ENCODE measurements at places on chromosomes 13 and 19.

DNA sequence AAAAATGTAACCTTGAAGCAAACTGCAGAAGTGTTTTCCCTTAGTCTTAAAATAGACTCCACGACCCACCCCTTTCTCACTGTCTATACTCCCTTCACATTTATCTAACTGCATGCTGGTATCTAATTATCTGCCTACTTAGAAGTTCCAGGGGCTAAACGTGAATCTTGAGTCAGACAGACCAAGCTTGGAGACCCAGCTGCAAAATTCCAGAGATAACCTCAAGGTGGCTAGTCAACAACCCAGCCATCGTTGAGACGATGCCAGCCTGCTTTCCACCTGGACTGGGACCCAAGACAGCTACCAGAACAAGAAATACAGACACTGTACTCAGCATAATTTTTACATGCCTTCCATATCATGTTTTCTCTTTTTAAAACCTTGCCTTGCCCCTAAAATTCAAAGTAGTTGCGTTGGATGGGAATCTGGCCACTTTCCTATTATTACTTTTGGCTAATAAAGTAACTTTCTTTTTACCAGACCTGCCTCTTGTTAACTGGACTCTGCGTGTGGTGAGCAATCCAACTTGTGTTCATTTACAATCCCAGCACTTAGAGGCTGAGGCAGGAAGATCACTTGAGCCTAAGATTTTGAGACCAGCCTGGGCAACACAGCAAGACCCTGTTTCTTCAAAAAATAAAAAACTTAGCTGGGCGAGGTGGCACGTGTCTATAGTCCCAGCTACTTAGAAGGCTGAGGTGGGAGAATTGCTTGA, 82.3 kb downstream of the CDADC1 start:
- no peak for DNase-seq

GRCh38 chr19:15231271-15231670, 977 bp downstream of the EPHX3 start:
- DNase-seq: no peak

DNA sequence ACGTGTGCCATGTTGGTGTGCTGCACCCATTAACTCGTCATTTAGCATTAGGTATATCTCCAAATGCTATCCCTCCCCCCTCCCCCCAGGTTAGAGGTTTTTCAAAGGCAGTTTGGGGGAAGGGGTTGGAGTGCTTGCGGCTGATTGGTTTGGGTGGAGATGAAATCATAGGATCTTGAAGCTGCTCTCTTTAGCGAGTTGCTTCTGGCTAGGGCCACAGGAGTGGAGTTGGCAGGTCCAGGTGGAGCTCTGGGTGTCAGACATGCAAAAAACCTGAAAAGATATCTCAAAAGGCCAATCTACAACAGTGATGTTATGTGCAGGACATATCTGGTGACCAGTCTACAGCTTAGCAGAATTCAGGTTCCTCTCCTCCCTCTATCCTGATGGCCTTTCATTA, 32.6 kb upstream of the CXCL17 start:
- DNase-seq: no peak

DNA sequence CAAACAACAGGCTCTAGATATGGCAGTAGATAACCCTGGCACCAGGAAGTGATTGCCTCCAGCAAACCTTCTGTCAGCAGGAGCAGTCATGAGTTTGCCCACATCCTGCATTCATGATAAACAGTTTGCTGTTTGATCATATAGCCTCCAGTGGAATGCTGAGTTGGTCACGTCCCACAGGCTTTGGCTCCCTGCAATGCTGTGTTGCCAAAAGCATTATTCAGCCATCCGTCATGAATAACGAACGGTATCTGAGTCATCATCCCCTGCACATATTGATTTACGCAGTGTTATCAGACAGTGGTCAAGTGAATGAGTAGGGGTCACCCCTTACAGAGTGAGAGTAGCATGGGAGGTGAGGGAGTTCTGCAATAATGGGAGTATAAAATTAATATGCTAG, 21.9 kb upstream of the ZNF432 start:
- no peak for DNase-seq

DNA sequence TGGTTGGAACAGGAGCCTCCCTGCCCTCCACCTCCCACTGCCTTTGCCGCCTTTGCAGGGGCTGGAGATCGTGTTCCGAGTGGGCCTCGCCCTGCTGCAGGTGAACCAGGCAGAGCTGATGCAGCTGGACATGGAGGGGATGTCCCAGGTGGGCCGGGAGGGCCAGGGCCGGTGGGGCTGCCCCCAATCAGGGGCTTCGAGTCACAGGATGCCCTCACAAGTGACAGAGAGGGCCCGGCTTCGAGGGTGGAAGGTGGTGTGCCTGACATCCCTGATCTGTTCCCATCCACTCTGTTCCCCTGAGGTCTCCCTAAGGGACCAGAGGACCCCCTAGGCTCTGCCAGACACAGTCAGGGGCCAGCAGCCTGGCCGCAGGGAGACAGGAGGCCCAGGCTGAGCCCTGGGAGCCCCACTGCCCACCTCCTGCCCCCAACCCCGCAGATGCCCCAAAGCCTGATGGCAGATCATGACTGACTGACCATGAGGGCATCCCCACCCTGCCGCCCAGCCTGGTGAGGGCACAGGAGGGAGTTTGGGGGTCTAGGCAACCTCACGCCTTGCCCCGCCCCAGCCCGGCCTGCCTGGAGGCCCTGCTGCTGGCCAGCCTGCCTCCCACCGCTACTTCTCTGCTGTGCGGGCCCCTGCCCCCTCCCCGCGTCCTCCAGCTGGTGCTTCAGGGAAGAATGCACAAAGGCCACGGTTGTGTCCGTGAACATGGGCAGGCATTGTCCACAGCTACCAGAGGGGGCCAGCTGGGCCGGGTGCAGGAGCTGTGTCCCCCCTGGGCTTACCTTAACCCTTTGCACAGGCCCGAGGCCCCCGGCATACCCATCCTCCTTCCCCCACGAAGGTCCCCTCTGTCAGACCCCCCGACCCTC, 21.8 kb downstream of the EVI5L start:
- no peak for DNase-seq

DNA sequence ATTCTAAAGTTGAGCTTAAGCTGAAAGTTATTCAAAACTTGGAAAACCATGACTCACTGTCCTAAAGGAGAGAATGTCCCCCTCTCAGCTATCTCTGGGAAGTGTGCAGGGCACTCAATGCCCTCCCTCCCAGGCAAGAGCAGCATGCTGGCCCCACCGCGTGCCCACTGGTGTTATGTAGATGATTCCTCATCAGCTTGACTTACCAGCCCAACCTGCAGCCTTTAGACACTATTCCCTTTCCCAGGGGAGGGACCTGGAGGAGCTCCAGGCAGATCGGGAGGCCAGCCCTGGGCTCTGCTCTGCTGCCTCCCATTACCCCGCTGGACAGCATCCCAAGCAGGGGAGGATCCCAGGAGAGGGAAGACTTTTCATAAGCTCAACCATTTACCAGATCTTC, 124.6 kb downstream of the FGF14 start:
- DNase-seq: no peak

- no peak for DNase-seq
Observed at GRCh38 chr13:103157434-103158145, 91.4 kb upstream of the SLC10A2 start.

- DNase-seq: no peak
Observed at GRCh38 chr13:76795701-76796695, 90.2 kb downstream of the KCTD12 start.

- no peak for DNase-seq
Observed at GRCh38 chr13:98172590-98173422, 4.3 kb downstream of the RNF113B start.

DNA sequence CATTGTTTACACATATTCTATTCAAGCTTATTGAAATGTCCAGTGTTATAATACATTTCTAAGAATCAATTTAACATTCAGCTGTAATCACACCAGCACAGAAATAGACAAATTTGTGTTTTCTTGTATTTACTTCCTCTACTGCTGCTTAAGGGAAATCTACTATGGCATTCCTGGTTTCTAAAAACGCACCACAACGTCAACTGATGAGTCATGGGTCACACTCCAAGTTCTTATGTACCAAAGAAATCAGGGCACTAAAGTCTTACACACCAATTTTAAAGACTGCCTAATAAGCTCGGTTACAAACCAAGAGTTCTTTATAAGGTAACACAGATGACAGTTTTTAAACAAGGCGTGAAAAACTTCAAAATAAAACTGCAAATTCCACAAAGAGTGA, 13.2 kb downstream of the LNX2 start:
- no peak for DNase-seq

DNA sequence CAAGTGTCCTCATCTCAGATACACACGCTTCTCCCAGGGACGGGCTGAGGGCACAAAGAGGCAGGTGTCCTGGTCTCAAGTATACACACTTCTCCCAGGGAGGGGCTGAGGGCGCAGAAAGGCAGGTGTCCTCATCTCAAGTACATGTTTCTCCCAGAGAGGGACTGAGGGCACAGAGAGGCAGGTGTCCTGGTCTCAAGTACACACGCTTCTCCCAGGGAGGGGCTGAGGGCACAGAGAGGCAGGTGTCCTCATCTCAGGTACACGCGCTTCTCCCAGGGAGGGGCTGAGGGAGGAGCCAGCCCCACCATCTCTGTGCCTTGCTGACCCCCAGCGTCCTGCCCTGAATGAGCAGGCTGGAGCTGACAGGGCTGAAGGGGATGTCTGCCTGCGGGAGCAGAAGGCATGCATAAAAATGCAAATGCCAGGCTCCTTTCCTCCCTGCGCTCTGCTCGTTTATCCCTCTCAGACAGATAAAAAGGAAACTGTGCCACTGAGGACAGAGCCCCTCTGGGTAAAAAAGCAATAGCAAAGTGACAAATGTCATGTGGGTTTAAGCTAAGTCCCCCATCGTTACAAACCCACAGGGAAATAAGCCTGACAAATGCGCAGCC, 96.1 kb upstream of the UQCRFS1 start:
- no peak for DNase-seq

DNA sequence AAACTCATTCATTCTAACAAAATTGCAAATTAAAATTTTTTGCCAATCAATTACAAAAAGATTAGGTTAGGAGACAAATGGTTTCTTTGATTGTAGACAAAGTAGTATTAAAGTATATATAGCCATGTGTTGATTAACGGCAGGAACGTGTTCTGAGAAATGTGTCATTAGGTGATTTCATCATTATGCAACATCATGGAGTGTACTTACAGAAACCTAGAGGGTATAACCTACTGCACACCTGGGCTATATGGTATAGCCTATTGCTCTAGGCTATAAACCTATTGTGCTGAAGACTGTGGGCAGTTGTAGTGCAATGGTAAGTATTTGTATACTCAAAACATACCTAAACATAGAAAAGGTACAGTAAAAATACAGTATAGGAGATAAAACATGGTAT, 906.8 kb upstream of the SPRY2 start:
- DNase-seq: no peak

DNA sequence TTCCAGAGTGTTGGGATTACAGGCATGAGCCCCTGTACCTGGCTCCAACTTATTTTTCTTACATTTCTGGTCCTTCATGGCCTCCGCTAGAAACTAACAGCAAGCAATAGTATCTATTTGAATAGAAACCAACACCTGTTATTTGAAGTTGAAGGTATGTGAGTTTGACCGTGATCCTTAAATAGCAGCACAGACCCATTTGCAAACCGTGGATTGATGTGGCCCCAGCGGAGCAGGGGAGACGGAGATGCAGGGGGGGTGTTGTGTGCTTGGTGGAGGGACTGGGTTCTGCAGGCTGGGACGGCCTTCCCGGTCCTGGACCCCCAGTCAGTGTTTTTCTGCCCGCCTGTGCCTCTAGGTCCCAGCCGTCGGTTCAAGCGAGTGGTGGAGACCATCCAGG, 16.9 kb downstream of the TMEM150B start:
- no peak for DNase-seq

DNA sequence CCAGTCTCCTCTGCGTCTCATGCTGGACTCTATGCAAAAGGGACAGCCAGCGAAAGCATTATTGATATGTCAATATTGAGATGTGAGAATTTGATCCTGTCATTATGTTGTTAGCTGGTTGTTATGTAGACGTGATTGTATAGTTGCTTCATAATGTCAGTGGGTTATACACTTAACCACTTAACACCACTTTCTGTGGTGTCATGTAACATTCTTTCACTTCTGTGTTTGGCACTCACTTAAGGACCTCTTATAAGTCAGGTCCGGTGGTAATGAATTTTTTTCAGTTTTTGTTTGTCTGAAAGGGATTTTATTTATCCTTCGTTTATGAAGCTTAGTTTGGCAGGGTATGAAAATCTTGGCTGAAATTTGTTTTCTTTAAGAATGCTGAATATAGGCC, 7.1 kb upstream of the SIGLEC7 start:
- no peak for DNase-seq

GRCh38 chr13:106523576-106523975, 11.9 kb downstream of the EFNB2 start:
- DNase-seq: no peak

DNA sequence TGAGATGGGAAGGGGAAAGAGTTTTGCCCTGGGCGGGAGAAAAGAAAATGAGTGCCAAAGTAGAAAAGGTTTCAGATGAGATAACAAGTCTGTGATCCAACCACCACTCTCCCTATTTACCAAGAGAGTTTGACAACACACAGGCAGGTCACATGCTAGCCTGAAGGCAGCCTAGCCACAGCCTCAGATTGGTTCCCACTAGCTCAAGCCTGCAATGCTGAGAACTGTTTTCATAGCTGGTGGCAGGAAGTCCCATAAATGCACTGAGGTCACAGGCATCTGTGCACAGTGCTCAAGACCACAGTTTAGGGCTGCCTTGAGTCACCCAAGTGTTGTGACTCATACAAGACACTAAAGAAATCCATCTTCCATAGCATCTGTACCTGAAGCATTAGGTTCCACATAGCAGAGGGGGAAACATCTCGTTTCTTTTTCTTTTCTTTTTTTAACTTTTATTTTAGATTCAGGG, 18.5 kb upstream of the POP4 start:
- DNase-seq: no peak

DNA sequence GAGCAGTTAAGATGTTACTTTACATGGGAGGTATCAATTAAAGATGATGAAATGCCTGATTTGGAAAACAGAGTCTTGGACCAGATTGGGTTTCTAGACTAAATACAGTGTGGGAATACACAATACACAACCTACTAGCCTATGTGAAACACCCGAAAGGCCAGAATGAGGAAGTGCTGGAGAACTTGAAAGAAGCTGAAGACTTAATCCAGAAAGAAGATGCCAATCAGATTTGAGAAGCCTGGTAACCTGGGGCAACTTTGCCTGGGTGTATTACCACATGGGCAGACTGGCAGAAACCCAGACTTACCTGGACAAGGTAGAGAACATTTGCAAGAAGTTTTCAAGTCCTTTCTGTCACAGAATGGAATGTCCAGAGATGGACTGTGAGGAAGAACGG, 43.2 kb downstream of the N4BP2L1 start:
- no peak for DNase-seq

GRCh38 chr13:94178625-94179244, 300.7 kb downstream of the DCT start:
- DNase-seq: no peak

GRCh38 chr13:36746051-36746450, 72.2 kb downstream of the SERTM1 start:
- no peak for DNase-seq

- DNase-seq: no peak
Observed at GRCh38 chr19:6577476-6578125, 13.3 kb downstream of the CD70 start.

DNA sequence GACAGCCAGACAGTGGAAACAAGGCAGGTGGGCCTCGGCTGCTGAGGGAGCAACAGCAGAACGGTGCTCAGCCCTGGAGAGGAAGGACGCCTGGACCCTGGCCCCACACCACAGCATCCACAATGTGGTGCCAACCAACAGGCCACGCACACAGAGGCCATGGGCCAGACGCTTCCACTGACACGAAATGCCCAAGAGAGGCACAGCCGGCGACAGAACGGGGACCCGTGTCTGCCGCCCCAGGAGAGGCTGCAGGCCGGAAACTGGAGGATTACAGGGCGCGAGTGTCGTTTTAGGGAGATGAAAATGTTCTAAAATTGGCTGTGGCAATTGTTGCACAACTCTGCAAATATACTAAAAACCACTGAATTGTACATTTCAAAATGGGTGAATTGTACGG, 69.7 kb downstream of the RASA3 start:
- DNase-seq: no peak
